Astrocyte (in vitro differentiated cells and primary cell): ENCODE measurements at places on chromosomes 4 and X. TPM values are rescaled to one million over a fixed set of nuclear protein-coding genes. Genes with fewer than 3 reads are reported as not detected.

The CXCL1 gene
- total RNA-seq: 8.5 and 11.4 TPM in 2 replicates

The SMR3B gene
- not detected in 2 replicates for total RNA-seq

The SPARCL1 gene
- total RNA-seq: 0.25 and 0.34 TPM in 2 replicates

The ESX1 gene
- 0.48 and 0.84 TPM in 2 replicates for total RNA-seq

The MAGEA2 gene
- total RNA-seq: 6.1 and 7.1 TPM in 2 replicates

The ZMAT1 gene
- 1.7 and 2.0 TPM in 2 replicates for total RNA-seq
